Hematopoietic multipotent progenitor cell (in vitro differentiated cells): ENCODE measurements at places on chromosomes 6 and 20.

DNA sequence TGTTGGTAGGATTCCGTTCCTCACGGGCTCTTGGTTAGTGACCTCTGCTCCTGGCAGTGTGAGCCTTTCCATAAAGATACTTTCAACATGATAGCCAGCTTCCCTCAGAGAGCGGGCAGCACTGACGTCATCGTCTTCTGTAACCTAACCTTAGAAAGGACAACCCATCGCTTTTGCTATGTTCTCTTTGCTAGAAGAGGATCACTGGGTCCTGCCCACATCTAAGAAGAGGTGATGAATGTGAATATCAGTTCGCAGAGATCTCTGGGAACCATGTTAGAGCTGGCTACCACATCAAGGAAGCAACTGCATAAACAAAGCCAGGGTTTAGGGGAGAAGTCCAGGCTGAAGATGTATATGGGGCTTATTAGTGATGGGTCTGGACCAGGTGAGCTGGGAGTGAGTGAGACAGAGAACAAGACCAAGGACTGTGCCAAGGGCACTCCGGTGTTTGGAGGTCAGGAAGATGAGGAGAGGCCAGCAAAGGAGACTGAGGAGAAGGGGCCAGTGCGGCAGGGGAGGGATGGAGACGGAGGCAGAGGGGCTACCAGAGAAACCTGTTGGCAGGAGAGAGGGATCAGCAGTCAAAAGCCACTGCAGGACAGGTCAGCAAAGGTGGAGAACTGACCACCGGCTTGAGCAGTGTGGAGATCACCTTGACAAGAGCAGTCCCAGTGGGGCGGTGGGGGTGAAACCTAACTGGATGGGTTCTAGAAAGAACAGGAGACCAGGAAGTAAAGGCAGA lies 39.7 kb downstream of the PIM1 start:
- no peak for DNase-seq

- no peak for DNase-seq
These were observed 1.3 kb downstream of the DAAM2 start for GRCh38 chr6:39793516-39793915.

GRCh38 chr20:41657655-41658054 lies 39.5 kb upstream of the CHD6 start:
- DNase-seq = peak; percentile 47

- DNase-seq = no peak
These were observed 144.4 kb downstream of the AIG1 start for GRCh38 chr6:143205131-143205535.

DNA sequence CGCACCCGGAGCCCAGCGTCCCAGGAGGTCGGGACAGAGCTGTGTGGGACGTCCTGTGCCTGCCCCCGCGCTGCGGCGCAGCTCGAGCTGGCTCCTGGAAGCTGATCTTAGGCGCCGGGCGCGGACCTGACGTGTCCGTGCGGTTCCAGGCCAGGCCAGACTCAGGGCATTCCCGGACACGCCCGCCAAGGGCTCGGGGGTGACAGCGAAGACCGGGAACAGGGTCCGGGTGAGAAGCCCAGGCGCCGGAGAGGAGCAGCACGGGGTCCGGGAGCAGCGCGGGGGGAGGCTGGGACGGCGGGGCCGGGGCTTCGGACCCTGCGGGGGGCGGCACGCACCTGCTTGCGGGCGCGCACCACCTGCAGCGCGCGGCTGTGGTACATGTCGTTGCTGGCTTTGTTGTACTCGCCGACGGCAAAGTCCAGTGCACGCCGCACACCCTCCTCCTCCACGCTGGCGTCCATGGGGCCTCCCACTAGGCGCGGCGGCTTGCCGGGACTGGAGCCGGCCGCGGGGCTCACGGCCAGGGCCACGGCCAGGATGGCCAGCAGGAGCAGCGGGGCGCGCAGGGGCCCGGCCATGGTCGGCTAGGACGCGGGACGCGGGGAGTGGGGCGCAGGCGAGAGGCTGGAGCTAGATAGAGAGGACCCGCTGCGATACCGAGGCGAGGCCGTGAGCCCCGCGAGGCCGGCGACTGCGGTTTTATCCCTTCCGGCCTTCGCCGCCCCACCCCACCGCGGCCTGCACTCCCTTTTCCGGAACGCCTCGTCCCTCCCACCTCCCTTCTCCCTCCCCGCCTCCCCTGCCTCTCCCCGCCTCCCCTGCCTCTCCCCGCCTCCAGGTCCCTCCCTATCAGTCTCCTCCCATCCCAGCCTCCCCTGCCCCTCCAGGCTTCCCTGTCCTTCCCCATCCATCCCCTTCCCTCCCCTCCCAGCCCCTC lies at the start of gene CST3:
TSS of gene CST3 (minus strand) at position 674 of the 940 bp plus-strand sequence. CDS start at position 581, 93 bp downstream.
- peak; percentile 41 for DNase-seq

DNA sequence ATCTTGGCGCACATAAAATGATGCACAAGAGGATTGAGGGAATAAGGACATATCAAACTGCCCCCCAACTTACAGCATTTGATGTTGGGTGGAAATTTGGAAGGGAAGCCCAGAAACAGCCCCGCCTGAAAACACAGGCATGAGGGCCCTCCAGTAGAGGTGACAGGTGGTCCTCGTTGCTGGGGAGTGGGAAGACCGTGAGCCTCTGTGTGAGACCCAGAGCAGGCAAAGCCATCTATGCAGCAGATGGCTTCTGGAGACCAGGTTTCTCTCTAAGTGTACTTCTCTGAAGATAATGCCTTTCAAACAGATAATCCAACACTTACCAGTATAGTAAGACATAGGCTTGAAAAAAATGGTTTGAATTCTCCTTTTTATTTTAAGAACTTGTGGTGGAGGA lies 132.2 kb upstream of the INSM1 start:
- no peak for DNase-seq

GRCh38 chr20:47358039-47358671 lies 1.7 kb upstream of the ZMYND8 start:
- DNase-seq = no peak

DNA sequence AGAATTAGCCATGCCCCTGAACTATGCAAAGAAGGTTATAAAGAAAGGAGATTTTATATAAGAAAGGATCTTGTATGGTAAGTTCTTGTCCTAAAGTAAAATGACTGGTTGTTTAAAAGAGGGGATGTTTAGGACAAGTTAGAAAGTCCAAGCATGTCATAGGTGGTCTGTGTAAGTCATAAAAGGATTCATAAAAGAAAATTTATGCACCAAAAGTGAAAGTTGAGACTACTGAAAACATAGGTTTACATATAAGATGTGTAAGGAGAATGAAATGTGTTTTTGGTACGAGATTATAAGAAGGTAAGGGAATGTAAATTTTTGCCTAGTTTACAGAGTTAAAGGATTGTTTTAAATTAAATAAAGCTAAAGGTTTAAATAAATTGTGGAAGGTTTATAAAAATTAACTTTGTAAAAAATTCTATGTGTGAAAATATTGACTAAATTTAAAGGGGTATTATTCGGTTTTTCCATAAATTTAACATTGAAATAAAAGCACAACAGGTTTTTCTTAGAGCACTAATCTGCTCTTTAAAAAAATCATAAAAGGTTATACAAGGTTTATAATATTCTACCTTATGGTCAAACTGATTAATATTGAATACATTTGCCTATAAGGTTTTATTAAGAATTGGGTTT lies 93.6 kb upstream of the UST start:
- DNase-seq = no peak

DNA sequence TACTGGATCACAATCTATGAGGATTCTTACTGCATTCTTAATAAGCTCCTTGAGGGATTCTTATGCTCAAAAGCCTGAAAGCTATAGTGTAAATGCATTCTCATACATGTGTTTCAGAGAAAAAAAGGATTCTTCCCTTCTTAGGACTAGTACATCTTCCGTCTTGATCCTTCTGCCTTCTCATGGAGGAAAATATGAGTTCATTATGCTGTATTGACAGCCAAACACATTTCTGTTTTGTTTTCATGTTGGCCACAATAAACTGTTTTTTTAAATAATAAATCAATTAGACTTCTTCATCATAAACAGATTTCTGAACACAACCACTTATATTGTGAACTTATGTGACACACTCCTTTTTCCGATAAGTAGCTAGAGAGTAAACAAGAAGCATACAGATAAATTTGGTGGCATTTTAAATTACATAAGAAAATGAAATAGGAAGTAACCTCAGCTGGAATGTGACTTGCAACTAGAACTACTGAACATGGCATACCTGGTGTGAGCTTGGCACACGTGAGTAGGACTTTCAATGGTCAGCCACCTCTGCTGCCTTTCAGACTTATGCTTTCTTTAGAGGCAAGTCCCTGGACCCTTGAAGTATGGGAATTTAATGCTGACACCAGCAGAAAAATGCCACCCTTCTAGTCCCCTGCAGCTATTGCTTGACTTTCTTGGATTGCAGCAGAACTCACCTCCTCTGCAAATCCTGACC lies 350.4 kb downstream of the BCKDHB start:
- no peak for DNase-seq

GRCh38 chr20:5569021-5569420 lies 181.2 kb upstream of the SHLD1 start:
- DNase-seq = peak; percentile 64

- DNase-seq = no peak
These were observed 187.6 kb downstream of the ADAT2 start for GRCh38 chr6:143262859-143263258.

DNA sequence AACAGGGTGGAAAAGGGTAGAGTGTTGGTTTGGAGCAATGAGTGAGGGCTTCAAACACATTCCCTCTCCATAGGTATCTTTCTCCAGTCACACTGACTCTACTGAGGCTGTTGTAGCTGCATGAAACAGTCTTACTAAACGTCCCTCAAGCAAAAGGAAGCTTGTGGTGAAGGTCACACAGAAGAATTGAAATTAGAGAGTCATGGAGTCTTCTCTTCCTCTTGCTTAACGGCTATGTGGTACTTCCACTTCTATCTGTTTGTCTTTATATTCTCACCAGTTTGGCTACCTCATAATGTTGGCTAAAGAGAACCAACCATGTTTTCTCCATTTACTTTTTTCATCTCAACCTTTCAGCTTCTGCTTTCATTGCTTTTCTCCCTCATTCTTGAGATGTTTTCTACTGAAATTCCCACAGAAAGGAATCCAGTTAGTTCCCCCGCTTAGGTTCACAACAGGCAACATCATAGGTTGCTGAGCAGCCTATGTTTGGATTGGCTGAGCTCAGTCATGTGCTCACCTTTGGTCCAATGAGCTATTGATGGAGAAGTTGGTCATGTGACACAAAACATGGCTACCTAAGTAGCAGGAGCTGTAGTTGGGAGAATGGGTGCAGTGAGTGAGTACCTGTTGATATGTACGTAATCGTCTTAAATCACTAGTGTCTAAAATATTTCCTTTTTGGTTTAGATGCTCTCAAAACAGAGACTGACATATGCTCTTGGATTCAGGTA lies 99.8 kb downstream of the SNAP25 start:
- peak; percentile 44 for DNase-seq

DNA sequence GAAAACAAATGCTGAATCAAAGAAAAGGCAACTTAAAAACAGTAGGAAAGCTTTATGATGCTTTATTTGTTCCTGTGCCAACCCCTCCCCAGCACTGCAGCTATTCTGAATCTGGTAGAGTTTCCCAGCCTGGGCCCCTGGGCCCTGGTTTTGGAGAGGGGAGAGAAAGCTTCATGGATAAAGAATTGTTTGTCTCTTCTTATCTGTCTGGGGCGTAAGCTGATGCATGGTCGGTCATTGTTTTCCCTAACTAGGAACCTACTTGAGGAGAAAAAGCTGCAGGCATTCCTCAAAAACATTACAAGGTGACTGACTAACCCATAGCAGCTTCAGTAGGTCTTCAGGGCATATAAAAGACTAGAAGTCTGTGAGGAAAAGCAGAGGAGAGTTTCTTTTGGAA lies 758.1 kb upstream of the EPHA7 start:
- DNase-seq = no peak

GRCh38 chr20:37926612-37927011 lies 23.7 kb downstream of the VSTM2L start:
- DNase-seq = no peak

DNA sequence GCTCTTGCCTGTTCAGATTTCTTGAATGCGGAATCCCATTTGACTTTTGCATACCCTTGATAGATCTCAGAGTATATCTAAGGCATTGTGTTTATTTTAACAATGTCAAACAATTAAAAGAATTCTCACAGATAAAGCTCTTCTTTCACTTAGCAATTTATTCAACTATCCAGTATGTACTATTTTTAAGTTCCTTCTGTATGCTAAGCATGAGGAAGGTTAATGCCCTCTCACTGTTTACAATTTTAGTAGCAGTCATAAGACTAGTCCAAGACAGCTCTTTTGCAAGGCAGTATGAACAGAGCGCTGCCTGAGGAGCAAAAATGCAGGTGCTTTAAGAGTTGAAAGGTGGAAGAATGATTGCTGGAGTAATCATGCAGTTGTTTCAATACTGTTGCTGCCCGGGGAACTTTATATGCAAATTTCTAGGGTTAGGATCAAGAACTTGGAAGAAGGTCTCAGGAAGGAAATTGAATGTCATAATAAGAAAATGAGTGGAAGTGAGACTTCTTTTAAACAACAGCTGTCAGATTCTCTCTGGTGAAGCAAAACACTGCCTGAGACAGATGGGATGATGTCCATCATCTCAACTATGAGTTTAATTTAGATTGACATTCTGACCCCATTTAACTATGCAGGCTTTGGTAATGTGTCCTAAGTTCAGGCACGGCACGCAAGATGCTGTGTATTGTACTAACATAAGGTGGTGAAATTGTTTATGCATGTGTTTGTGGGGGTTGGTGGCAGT lies 1303.5 kb upstream of the CITED2 start:
- no peak for DNase-seq

DNA sequence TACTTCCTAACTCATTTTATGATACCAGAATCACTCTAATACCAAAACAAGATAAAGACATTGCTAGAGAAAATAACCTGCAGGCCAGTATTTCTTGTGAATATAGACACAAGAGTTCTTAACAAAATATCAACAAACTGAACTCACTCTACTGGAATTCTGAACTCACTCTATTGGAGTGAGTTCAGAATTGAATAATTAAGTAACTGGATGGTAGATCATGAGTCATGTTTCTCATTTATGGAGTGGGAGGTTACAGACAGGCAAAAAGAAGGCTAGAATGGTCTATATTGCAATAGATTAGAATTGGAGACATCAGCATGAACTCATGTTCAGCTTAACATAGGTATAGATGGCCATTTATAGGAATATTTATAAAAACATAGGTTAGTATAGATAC lies 26.6 kb upstream of the C6orf58 start:
- no peak for DNase-seq

DNA sequence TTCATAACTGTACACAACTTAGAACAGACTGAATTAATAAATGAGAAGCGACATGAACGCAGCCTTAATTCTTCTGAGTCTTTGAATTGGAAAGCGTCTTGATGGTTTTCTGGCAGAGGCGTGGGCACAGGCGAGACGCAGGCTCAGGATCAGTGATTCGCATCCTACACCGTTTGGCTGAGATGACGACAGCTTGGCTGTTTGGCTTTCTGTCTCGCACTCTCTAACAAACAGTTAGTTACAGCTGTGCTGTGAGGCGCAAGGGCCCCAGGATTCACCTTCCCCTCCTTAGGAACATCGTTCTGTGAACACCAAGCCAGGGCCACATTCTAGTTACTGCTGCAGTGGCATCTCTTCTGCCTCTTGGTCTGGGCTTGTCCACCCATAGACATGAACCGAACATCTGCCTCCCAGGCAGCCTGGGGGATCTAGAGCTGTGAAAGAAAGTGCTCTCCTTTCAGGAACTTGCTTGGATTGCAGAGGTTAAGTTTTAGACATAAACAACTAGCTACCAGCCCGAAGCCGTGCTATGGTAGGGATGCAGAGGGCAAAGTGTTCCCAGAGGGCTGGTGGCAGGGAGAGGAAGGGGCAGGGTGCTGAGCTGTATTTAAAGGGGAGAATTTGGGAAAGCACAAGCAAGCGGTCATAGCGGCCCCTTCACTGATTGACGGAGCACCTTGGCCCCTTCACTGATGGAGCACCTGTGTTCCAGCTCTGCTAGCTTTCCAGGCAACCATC lies 49.6 kb downstream of the TCP11 start:
- DNase-seq = no peak

- DNase-seq = no peak
These were observed 68.9 kb downstream of the MAN1A1 start for GRCh38 chr6:119280668-119281067.
